ENCODE measurements at places on chromosomes 4 and X. TPM values are rescaled to one million over a fixed set of nuclear protein-coding genes. Genes with fewer than 3 reads are reported as not detected.

CT45A5 gene
- not detected for polyA plus RNA-seq

DNA sequence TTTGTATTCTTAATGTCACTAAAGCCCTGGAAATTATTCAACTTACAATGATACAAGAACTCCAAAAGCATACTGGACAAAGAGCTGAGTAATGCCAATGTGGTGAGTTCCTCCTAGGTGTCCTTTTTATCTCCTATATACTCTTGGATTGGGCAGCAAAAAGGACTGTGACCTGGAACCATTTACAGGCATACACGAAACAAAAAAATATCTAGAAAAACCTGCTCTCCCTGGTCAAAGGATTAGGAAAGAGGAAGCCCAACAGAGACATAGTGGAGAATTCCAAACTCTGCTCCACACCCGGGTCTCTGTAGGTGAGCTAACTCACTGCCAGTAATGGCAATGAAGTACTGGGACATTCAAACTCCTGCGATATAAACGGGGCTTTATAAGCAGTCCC lies 25.3 kb downstream of the SULT1B1 start:
- H3K4me3 ChIP-seq, result no peak overlapping the region
- H3K4me1 ChIP-seq, result no peaks in the 10 kb centered on the region
- no peaks in the 10 kb centered on the region for H3K27me3 ChIP-seq

- no peaks in the 10 kb centered on the region for H3K4me1 ChIP-seq
- no peaks in the 10 kb centered on the region for H3K36me3 ChIP-seq
- H3K27me3 ChIP-seq, result no peaks in the 10 kb centered on the region
These were observed 1112.7 kb downstream of the PDHA2 start for GRCh38 chr4:96952610-96953009.

GRCh38 chr4:77861495-77861894 lies 1.1 kb upstream of the MRPL1 start:
- H3K27me3 ChIP-seq, result no peaks in the 10 kb centered on the region
- no peaks in the 10 kb centered on the region for H3K36me3 ChIP-seq
- peaks cover 2% of the 10 kb centered on the region for H3K4me1 ChIP-seq
- no peak for DNase-seq

GRCh38 chrX:71227370-71228062 lies 4.5 kb downstream of the GJB1 start:
- no peaks in the 10 kb centered on the region for H3K27me3 ChIP-seq
- no peaks in the 10 kb centered on the region for H3K36me3 ChIP-seq
- no peaks in the 10 kb centered on the region for H3K4me1 ChIP-seq
- no peak overlapping the region for H3K4me3 ChIP-seq
- DNase-seq, result peak; percentile 7
- peak overlapping the region; percentile 64 for H3K27ac ChIP-seq

GLRA3 gene
- polyA plus RNA-seq, result not detected

EDA2R gene
- polyA plus RNA-seq, result not detected
